ENCODE measurements at places on chromosomes 16 and 17.

DNA sequence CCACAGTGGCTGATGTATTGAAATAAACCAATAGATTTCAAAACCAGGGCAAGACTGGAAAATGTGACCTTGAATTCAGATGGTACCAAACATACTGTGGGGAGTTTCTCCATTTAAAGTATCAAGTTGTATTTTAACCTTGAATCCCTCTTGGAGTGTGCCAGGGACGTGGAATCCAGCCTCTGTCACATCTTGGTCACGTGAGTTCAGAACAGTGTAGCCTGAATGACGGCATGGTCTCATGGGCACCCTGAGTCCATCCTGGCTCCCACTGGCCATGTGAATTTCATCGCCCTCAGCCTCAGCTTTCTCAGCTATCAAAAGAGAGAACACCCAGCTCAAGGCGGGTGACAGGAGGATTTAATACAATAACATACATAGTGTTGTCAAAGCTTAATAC is 6.8 kb downstream of the ZNF771 start:
- no peak for DNase-seq

DNA sequence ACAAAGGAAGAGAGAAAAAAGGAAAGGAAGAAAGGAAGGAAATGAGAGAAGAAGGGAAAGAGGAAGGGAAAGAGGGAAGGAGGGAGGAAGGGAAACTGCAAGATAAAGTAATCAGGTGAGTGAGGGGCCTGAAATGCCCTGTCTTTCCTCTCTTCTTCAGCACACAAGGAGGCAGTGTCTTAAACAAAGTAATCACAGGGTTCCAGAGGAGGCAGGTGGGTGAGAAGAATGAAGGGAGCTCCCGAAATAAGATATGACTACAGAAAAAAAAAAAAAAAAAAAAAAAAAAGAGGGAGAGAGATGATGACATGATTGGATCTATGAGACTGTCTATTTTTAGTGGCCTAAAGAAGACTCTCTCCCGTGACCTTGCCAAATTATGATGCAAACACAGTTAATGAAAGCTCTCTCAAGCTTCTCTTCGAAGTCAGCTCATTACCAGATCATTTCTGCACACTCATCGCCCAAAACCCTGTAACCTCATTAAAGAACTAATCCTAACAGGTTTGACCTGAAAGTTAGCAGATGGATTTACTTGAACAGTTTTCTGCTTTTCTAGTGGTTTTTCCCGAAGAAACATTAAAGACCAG is 53.6 kb downstream of the CDH11 start:
- no peak for DNase-seq

- no peak for DNase-seq
Observed at GRCh38 chr16:88721236-88721635, 14.9 kb downstream of the CTU2 start.

DNA sequence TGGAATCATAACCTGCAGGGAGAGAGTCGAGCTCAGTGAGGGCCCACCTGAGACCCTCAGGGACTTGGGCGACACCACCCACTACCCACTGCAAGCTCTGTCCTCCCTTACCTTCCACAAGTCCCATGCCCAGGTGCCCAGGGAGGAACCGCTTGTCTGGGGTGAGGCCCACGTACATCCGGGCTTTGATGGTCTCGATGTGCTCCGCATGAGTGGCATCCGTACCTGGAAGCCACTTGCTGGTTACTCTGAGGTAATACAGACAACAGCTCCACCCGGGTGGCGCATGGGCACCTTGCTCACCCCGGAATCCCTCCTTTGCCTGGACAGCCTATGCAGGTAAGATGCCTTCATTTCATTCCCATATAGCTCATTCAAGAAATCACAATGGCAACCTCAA is 24.8 kb downstream of the MIEF2 start:
- no peak for DNase-seq

DNA sequence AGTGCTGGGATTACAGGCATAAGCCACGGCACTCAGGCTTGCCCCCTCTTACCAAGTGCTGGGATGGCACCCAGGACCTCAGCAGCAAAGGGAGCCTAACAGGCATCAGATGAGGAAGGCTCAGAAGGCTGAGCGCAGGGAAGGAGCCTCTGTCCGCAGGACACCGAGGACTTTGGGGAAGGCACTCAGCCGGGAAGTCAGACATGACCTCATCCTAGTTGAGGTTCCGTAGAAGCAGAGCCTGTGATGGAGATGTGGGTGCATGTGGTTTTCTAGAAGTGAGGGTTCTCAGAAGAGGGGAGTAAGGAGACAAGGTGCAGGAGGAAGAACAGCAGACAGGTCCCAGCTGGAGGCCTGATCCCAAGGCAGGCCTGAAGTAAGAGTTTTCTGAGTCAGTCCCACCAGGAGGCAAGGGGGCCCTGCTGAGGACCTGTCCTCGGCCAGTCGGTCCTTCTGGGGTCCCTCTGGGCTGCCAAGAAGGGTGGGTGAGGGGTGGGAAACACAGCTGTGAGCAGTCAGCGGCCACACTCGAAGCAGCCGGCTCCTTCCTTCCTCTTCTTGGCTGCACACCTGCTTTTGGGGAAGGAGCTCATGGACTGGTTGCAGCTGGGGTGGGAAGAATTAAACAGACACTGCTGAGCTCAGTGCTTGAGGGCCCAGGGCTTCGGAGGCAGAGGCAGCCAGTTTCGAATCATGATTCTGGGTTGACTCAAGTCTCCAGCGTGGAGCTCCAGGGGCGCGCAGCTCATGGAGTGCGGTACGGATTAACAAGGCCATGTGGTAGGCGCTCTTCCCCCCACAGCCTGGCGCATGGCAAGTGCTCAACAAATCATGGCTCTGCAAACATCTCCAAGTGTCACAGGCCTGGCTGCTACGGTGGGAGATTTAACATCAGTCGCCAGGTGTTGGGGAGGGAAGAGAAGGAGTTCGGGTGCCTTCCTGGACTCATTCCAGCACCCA is 38.9 kb upstream of the SNN start:
- no peak for DNase-seq

DNA sequence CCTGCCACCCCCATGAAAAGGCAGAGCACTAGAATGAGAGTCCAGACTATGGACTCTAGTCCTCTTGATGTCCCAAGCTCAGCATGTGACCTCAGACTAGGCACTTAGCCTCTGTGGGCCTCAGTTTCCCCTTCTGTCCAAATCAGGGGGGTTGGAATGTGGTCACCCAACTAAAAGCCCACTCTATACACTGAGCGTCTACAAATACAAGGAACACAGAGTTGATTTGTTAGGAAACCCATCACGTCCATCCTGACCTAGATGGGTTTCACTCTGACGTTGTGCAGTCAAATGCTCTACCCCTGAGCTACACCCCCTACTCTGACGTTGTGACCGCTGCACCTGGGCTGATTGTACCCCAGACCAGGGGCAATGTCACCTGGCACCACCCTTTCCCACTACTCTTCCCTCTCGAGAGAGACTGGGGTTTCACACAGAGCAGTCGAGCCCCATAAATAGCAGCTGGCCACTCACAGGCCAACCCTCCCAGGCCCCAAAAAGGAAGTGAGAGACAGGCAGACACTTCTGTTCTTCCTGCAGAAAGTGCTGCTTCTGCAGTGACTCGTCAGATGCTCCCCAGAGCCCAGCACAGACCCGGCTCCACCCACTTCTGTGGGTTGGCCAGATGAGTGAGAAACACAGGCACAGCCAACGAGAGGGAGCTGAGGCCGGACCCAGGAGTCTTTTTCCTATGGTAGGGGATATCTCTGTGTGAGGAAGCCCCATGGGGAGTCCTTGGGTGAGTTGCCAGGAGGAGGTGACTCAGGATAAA is 16.1 kb upstream of the TNFRSF13B start:
- DNase-seq: no peak

DNA sequence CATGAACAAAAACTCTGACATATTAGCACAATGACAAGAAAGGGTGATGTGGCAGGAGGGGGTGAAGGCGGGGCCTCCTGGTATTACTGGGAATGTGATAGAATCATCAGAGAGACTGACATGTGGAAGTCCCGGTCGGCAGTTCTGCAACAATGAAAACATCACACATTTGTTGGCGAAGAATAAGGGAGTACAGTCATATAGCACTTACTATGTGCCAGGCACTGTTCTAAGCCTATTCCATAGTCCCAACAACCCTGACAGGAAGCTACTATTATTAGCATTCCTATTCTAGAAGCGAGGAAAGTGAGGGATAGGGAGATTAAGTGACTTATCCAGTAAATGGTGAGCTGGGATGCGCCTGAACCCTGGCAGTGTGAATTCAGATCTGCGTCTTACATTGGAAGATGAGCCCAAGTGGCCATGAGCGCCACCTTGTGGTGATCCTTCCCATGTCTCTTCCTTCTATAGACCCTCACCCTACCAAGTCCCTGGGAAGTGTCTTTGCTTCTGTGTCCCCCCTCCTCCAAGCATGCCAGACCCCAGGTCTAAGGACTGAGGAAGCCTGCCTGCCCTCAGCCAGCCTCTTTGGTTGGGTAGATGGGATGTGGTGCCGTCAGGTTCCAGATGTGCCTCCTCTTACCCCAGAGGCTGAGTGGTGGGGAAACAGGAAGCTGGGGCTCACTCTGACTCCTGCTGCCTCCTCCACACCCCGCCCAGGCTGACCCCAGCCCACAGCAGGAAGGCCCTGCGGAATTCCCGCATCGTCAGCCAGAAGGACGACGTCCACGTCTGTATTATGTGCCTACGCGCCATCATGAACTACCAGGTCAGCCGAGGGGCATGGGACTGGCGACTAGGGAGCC is 14.0 kb downstream of the FMNL1 start:
- DNase-seq: peak; percentile 73

DNA sequence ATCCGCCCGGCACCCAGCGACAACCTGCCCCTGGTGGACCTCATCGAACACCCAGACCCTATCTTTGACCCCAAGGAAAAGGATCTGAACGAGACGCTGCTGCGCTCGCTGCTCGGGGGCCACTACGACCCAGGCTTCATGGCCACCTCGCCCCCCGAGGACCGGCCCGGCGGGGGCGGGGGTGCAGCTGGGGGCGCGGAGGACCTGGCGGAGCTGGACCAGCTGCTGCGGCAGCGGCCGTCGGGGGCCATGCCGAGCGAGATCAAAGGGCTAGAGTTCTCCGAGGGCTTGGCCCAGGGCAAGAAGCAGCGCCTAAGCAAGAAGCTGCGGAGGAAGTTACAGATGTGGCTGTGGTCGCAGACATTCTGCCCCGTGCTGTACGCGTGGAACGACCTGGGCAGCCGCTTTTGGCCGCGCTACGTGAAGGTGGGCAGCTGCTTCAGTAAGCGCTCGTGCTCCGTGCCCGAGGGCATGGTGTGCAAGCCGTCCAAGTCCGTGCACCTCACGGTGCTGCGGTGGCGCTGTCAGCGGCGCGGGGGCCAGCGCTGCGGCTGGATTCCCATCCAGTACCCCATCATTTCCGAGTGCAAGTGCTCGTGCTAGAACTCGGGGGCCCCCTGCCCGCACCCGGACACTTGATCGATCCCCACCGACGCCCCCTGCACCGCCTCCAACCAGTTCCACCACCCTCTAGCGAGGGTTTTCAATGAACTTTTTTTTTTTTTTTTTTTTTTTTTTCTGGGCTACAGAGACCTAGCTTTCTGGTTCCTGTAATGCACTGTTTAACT is 1.0 kb downstream of the NOG start:
- DNase-seq: no peak

DNA sequence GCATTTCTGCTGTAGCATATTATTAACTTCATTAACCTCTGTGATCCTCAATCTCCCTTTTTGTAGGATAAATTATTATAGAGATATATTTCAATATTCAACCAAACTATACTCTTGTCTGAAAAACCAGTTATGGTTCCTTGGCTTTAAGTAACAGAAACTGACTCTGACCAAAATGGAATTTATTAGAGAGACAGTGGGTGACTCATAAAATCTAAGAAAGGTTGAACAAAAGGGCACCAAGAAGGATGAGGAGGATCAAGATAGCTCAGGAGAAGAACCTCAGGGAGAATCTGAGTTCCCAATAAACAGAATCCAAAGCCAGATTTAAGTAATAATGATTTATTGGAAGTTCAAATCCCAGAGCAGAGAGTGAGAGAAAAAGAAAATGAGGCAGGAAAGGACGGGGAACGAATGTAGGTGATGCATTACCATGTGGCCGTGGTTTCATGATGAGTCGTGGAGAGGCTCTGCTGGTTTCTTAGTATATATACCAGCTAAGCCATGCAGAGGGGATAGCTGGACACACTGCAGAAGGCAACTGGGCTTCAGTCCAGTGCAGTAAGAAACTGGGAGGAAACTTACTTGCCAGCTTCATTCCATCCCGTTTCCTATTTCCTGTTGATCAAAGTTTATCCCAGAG is 151.5 kb upstream of the GOT2 start:
- DNase-seq: no peak

- DNase-seq: no peak
Observed at GRCh38 chr16:88926374-88926990, 50.5 kb downstream of the CBFA2T3 start.

DNA sequence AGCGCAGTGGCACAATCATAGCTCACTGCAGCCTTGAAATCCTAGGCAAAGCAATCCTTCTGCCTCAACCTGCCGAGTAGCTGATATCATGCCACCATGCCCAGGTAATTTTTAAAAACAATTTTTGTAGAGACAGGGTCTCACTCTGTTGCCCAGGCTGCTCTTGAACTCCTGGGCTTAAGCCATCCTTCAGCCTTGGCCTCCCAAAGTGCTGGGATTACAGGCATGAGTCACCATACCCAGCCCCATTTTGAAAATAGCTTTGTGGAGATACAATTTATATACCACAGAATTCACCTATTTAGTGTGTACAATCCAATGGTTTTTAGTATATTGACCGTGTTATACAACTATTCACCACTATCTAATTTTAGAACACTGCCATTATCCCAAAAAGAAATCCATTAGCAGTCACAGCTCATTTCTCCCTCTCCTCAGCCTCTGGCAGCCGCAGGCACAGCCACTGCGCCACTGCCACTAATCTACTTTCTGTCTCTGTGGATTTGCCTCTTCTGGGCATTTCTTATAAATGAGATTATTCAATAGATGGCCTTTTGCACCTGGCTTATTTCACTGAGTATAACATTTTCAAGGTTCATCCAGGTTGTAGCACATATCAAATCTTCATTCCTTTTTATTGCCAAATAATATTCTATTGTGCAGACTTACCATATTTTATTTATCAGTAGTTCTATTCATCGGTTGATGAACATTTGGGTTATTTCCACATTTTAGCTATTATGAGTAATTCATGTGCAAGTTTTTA is 6.5 kb downstream of the RNF157 start:
- no peak for DNase-seq

Measured in T-helper 17 cell (primary cell).